ENCODE measurements at places on chromosomes 5 and 9. TPM values are rescaled to one million over a fixed set of nuclear protein-coding genes. Genes with fewer than 3 reads are reported as not detected.

DNA sequence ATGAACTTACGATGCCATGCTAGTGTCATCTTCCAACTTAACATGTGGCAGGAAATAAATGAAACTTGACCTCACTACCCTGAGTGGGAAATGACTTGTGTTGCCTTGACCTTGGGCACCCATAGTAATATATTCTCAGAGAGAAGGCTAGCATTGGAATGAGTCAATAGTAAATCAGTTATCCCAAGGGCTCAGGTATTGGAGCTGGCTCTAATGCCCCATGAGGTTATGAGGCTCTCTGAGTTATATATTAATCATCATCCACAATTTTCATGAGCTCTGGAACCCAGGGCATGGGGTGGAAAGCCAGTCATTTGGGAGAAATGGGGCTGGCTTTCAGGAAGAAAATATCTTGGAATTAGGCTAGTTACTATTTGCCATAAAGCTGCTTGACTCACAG, 42.4 kb upstream of the SMIM32 start:
- ATAC-seq = no peak

- no peak for ATAC-seq
Measured at GRCh38 chr9:13823026-13823425, 490.9 kb downstream of the NFIB start.

- ATAC-seq = no peak
Measured at GRCh38 chr9:98477884-98478283, 222.4 kb upstream of the TBC1D2 start.

- ATAC-seq = no peak
Measured at GRCh38 chr9:70257502-70257901, 1.3 kb upstream of the SMC5 start.

DNA sequence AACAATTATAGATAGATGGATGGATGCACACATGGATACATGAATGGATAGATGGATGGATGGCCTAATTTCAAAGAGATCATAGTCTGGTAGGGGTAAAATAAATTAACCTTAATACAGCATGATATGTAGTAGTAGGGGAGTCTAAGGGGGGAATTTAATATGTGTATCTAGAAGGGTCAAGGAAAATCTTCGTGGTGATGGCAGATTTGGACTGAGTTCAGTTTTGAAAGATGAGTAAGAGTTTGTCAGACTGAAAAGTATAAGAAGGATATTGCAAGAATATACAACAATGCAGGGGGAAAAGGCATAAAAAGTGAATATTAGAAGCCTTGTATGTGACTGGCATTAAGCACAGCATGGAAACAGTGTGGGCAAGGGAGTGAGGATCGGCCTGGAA, 98.7 kb downstream of the ZNF462 start:
- no peak for ATAC-seq

The EPB41L4B gene
- 1.1 TPM for total RNA-seq

Measured in esophagus mucosa (tissue), 1 donor.